ENCODE measurements at places on chromosomes 2 and 18.

DNA sequence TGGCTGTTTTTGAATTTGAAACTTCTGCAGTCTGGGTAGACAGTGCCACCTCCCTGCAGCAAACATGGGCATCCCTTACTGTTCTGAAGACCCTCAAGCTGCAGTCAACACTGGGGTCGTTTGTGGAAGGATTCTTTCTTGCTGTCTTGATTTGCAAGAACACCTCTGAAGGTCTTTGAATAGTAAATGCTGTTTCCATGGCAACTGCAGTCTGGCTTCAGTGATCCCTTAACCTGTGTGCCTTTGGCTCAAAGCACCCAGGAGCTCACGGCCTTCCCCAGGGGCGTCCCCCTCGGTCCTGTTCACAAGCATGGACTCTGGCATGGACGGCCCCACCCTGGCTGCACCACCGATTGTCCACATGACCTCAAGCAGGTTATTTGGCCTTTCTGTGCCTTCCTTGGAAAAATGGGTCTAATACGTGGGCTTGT is 38.3 kb downstream of the LRRFIP1 start:
- peak; percentile 76 for DNase-seq

DNA sequence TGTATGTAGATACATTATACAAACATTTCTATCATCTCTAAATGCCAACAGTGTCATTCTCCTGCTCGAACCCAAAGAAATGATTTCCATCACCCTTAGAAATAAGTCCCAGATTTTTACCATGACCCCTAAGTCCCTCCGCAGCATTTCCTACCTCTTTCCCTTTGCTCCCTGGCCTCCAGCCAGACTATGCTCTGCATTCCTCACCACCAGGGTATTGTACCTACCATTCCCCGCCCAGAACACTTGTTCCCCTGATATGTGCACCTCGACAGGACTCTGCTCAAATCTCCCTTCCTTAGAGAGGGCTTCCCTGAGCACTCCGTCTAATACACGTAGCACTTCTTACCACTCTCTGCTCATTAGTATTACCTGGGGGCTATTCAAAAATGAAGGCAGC is 630.2 kb downstream of the ARHGAP15 start:
- DNase-seq = peak; percentile 50

GRCh38 chr2:96247896-96248295 is 17.9 kb downstream of the TMEM127 start:
- DNase-seq = no peak

DNA sequence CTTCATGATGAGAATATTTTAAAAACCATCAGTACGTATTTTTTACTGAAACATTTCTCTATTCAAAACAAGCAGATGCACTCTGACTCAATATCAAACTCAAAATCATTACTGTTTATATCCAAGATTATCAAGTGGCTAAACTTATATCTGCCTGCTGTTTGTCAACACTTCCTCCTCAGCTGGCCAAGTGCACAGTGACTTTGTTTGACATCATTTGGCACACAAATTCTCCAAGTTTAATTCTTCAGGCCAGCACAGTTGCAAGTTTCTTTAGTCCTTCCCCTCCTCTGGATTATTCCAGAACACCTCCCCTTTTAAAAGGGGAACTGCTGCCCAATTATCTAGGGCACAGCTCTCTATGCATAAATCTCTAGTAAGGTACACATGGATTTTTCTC is 346.6 kb downstream of the FSIP2 start:
- no peak for DNase-seq

GRCh38 chr18:36130883-36131653 is 1.4 kb downstream of the ELP2 start:
- no peak for DNase-seq

DNA sequence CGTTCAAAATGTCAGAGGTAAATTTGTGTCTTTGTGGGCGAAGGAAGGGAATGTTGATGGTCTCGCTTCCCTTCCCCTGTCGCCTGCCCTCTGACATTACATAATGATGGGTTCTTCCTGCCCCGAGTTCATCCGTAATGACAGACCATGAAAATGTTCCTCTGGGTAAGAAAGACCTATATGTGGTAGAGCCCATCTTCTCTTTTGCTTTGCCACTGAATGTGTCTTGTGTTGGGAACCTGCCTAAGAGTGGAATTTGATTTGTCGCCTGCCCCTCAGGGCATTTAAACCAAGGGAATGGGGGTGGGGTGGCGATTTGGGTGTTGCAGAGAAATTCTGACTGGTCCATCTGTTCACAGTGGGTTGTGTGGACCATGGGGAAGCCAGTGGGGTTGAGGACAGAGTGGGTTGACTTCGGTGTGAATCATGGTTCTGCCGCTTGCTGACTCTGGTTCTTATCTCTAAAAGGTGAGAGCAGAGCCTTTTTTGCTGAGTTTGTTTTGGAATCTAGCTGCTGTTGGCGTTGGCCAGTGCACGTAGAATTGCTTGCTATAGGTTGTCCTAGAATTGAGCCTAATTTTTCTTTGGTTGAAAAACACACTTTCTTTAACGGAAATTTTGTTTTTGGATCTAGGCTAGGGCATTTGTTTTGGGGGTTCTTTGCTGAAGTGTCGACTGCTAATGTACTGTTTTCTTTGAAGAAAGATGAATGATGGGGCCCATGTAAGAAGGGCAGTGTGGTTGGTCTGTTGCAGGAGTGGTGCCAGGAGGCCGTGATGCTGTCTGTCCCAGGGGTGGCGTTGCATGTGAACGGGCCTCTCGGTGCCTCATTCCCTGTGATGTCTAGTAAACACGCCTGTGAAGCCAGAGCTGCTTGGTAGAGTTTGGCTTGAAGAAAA is 1.3 kb downstream of the INPP4A start:
- no peak for DNase-seq

- DNase-seq = no peak
Observed at GRCh38 chr2:227534714-227535113, 62.8 kb downstream of the AGFG1 start.

DNA sequence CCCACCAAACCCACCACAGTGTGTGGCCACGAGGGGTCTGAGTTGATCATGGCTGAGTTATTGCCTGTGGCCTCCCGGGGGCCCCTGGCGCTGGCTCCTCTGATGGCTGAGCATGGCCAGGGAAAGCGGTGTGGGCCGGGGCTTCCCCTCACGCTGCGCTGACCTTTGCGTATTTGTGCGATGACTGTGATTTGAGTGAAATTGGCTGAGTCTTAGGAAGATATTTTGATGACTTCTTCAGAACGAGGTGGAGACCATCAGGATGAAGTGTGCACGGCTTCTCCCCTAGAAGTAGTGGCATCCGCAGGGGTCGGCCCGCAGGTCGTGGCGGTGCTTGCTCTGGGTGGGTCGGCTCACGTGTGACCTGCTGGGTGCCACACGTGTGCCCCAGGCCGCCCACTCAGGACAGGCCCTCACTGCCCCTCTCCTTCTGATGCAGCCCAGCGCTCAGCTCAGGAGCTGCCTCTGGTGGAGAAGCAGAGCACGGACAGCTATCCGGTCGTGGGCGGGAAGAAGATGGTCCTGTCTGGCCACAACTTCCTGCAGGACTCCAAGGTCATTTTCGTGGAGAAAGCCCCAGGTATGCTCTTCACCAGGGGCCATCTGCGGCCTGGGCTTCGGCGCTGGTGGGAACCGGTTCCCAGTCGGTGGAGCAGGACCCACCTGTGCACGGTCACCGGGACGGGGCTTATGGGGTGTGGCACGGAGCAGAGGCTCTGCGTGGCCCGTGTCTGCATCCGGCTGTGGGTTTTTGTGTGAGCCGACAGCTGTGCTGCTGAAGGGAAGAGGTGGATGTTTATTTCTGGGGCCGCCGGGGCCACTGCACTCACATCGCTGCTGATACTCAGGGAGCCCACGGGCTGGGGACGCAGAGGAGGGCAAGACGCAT is 55.8 kb downstream of the NFATC1 start:
- DNase-seq = no peak
